Hematopoietic multipotent progenitor cell treated with erythropoietin and hydrocortisone succinate and interleukin-3 and kit ligand, for 17 days (in vitro differentiated cells): ENCODE measurements at places on chromosomes 2 and 18.

DNA sequence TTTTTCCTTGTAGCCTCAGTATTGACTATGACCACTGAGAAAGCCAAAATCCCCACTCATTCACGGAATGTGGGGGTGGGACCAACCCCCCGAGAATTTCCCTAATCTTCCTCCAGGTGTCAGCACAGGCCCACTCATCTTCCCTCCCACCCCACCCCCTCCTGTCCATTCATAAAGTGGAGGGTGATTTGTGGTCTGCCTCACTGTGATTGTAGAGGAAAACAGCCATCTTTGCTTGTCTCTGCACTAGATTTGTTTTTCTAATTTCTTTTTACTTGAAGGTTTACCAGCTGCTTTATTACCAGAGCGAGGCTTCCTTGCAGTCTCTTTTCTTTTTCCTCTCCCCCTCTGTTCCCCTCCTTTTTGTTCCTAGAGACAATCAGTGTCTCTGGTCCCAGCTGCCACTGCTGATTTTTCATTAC is 171.8 kb downstream of the ICOS start:
- DNase-seq: no peak

GRCh38 chr18:73752965-73753364 is 394.7 kb downstream of the FBXO15 start:
- DNase-seq: no peak

GRCh38 chr2:165958313-165958960 is 4.9 kb upstream of the TTC21B start:
- DNase-seq: no peak

GRCh38 chr2:109187711-109188495 is 58.9 kb downstream of the SH3RF3 start:
- DNase-seq: no peak

DNA sequence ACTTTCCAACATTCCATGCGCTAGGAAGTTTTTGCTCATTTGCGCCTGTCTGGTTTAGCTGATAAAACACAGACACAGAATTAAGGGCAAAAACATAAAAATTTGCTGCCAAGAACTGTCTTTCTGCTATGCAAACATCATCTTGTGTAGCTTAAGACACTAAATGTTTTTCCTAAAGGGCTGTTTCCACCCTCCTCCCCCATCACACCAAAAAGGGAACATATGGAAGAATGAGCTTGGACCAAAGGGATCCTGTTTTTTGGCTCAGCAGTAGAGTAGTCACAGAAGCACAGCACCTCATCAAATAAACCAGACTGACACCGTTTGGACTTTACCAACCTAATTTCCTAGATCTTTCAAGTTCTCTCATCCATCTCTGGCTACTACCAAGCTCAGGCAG is 210.1 kb downstream of the ZNF521 start:
- no peak for DNase-seq

DNA sequence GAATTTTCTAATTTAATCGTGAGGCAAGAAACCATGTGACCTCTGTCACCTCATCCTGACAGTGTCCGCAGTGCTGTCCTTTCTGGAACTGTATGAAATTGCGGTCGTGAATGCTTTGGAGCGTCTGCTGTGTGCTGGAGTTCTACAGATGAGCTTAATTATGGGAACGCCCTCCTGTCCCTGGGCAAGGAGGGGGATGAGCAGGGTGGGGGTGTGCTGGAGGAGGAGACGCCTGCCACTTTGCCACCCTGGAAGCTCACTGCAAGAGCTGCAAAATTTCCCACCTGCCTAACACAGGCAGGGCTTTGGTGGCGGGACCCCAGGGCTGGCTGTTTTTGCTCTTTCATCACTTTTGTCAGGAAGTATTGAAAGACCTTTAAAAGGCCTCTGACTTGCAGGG is 6.5 kb downstream of the LPIN1 start:
- DNase-seq: no peak

DNA sequence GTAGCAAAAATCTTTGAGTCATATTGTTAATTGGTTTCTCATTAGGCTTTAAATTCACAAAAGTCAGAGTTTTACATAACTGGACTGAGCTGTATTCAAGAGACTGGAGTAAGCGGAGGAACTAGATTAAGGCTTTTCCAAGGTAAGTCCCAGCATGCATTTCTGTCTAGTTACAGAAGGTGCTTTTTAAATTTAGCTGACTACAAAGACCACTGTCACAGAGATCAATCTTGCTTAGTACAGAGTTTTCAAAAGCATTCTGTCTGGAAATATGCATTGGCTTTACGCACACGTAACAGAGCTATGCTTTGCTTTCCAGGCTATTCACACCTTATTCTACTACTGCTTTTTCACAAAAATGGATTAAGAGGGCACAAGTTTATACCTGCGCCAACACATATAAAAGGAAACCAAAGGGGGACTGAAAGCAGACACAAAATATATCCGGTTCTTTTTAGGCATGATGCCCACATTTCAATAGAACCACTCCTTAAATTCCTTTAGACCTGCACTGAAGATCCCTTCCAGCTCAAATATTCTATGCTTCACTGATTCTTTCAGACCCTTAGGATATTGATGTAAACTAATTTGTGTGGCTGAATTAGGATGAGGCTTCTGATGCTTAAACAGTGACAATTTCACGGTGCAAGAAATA is 560.7 kb upstream of the CRIM1 start:
- no peak for DNase-seq

GRCh38 chr2:29587402-29588190 is 333.8 kb downstream of the ALK start:
- DNase-seq: no peak

DNA sequence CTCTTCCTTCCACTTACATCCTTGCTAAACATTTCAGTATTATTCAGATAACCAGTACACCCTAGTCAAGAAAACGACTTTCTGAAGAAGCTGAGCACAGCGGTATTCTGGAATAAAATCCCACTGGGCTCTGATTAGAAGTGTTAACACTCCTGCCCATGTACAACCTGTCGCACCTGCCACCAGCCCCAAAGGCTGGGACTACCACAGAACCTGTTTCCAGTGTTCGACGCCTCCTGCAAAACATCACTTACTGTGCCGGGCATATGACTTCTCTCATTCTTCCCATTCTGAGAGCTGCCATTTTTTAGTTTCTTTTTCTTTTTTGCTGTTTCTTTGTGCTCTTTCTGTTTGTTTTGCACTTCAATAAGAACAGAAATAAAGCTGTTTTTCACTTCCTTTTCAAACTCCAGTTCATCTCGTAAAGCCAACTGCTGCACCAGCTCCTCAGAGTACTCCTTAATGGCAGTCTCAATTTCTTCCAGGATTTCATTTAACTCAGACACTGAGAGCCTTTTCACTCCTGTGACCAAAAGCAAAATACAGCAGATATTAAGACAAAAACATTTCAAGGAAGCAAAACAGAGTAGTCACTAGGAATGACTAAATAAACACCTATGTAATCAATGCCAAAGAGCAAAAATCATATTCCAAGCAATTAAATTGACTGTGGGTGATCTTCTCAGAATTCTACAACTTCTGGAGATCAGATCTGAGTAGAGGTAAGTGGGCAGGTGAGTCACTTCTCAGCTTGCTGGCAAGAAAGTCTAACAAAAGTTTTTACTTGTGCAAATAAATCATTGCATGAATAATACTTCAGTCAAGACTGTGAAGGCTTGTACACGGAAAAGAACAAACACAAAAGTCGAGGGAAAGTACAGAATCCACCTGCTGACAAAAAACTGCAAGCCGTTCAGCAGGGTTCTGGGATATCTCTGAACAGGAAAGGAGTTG is 19.3 kb downstream of the FEZ2 start:
- no peak for DNase-seq

DNA sequence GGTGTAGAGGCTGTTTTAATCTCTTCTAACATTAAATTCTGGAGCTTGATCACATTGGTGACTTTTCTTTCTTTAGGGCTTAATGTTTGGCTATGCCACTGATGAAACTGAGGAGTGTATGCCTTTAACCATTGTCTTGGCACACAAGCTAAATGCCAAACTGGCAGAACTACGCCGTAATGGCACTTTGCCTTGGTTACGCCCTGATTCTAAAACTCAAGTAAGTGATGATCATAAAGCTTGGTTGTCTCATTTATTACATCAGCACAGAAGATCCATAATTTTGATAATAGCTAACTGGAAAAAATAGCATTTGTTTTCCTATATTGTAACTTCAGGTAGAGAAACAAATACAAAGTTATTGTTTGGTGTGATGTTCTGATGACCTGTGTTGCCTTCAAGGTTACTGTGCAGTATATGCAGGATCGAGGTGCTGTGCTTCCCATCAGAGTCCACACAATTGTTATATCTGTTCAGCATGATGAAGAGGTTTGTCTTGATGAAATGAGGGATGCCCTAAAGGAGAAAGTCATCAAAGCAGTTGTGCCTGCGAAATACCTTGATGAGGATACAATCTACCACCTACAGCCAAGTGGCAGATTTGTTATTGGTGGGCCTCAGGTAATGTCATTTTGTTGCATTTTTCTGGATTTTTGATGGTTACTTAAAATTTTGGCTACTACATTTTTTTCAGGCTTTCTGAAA is 2.9 kb downstream of the MAT2A start:
- no peak for DNase-seq

DNA sequence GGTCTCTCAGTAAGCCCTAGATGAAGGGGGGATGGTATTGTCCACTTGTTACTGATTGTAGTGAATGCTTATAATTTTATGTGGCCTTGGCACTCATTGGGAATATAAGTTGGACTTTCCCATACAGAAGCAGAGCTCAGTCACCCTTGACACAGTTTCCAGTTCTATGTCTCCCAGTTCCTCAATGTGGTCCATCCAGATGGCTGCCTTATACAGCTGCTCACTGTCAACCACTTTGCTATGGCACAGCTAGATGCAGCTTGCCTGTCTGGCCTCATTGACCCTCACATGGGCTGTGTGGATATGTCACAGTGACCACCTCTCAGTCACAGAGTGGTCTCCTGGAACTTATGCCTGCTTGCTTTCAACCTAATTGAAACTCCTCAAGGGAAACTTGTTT is 21.7 kb downstream of the SLC39A6 start:
- no peak for DNase-seq

DNA sequence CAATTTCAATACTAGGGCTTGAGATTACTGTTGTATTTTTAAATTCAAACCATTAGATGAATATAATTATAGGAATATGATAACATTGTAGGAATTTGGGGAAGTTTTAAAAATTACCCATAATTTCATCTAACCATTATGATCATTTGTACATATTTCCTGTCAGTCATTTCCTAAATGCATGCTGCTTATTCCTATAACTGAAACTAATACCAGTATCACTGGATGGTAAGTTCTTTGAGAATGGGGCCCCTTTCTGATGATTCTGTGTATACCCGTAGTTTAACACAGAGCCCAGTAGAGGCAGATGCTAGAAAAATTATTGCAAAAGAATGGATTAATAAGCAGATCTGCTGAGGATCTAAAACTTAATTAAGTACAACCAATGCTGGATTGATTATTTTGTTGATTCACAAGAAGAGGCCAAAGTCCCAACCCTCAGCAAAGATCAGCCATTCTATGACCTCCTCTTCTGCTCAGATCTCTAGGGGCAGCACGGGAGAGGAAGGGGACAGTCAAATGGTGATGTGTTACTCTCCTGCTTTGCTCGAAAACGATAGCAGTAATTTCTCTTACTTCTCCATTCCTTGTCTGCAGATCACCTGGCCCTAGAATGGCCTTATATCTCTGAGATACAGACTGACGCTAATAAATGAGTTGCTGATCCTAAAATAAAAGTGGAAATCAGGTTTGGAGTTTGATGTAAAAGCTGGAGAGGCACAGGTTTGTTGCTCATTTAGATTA is 69.5 kb upstream of the PELI1 start:
- no peak for DNase-seq

DNA sequence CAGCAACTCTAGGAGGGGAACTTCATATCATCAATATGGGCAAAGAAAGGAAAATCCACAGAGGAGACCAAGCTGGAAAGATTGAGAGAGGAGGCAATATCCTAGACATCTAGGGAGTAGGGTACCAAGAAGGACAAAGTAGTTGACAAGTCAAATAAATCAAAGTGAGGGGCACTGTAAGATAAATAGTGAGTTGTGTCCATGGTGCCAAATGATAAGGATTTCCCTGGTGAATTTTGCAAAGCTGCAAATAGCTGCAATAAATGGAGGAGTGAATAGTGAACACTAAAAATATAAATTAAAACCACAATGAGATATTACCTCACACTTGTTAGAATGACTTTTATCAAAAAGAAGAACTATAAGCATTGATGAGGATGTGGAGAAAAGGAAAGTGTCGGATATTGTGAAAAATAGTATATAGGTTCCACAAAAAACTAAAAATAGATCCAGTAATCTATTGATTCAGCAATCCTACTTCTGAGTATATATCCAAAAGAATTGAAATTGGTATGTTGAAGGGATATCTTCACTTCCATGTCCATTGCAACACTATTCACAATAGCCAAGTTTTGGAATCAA is 258.2 kb upstream of the FN1 start:
- DNase-seq: no peak

DNA sequence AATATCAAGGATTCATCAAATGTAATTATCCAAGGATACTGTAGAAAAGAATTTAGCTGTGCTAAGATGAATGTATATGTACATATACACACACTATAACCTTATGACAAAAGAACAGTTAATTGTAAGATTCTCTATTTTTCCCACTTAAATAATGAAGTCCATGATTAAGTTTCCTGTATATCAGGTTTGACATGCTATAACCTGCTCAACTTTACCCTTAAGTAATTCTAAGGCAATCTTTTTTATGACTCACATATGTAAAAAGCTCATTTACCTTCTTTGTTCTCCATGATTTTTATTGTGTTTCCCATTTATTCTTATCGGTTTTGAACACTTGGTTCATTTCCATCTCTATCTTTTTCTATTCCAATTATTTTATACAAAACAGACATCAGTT is 1213.1 kb upstream of the SLC39A10 start:
- no peak for DNase-seq

GRCh38 chr2:60980071-60980815 is 37.3 kb upstream of the PEX13 start:
- no peak for DNase-seq

DNA sequence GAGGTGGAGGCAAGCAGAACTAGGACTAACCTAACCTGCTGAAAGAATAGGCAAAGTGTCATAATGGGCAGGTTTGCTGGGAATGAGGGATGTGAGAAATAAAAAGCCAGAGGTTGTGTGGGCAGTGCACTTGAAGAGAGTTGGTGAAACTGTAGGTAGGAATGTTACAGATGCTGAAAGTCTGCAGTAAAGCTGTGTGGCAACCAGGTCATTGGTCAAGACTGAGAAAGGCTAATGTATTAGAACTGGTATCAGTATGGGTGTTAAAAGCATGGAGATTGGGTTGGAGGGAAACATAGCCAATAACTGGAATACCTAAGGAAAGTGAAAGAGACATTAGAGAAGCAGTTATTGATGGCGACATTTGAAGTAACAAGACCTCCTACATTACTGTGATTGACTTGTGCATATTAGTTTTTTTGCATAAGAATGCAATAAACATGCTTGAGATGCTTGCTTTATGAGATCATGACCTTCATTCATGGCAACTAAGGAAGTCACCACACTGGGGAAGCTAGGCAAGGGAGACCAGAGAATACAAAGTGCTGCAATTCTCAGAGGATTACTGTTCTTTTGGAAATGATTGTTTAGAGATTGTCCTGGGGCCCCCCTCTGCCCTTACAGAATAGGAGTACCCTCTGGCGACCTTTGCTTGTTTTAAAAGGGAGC is 11.8 kb downstream of the GULP1 start:
- DNase-seq: no peak

GRCh38 chr2:222738809-222739208 is 67.4 kb downstream of the MOGAT1 start:
- no peak for DNase-seq

- no peak for DNase-seq
Measured at GRCh38 chr2:229873123-229873581, 48.7 kb downstream of the TRIP12 start.
